ENCODE measurements at places on chromosomes 12 and 14. TPM values are rescaled to one million over a fixed set of nuclear protein-coding genes. Genes with fewer than 3 reads are reported as not detected.

The NEUROD4 gene
- not detected for total RNA-seq

The PPP1R36 gene
- not detected for total RNA-seq

- DNase-seq, result no peak
Measured at GRCh38 chr12:7171854-7172253, 17.6 kb upstream of the PEX5 start.

- DNase-seq, result no peak
Measured at GRCh38 chr12:63997198-63997597, 152.7 kb downstream of the SRGAP1 start.

Measured in CD8-positive, alpha-beta T cell (primary cell).